NCI-H2081 treated with DMSO at 0.1 percent for 48 hours (cell line): ENCODE measurements at places on chromosomes 2 and 18.

- no peak for DNase-seq
Observed at GRCh38 chr2:15170070-15170775, 390.9 kb downstream of the NBAS start.

- no peak for DNase-seq
Observed at GRCh38 chr2:210230984-210231383, 5.7 kb upstream of the ACADL start.

DNA sequence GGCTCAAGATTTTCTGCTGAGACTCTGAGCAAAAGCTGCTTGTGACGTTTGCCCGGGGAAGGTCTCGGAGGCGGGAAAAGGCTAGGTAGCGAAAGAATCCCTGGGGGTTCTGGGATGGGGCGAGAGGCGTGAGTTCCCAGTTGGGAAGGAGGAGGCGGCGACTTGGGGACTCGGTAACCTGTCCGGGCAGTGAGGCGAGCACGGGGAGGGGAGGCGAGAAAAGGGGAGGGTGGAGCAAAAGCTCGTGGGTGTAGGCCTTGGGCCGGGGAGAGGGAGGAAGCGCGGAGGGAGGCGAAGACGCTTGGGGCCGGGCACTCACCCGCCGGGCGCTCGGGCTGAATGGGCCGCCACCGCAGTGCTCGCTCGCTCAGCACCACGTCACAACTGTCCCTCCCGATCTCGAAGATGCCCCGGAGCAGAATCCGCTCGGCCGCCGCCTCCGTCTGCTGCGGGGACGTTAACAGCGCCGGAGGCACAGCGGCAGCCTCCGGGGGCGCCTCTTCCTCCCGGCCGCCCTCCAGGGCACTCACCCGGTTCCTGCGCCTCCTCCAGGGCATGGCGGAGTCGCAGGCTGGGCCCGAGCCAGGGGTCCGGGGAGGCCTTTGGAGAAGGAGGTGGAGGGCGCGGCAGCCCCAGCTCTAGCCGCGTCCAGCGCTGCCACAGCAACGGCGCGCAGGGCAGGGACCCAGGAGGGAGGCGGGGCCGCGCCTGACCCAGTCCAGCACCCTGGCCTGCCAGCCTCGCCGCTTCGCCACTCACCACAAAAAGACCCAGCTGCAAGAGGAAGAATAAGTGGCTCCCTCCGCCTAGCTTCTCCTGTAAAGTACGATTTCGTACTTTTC is at the start of gene CERKL:
Gene CERKL, minus strand, starts transcription at position 656 of the 842 bp plus-strand sequence. Its CDS starts 99 bp downstream, at position 557.
- no peak for DNase-seq

GRCh38 chr2:147108548-147108947 is 736.3 kb upstream of the ACVR2A start:
- no peak for DNase-seq

GRCh38 chr2:144458541-144458940 is 61.4 kb downstream of the ZEB2 start:
- DNase-seq = no peak

- no peak for DNase-seq
Observed at GRCh38 chr2:182229297-182229696, 197.5 kb downstream of the PDE1A start.

GRCh38 chr2:105329197-105329554 is 359 bp downstream of the TGFBRAP1 start:
- no peak for DNase-seq

DNA sequence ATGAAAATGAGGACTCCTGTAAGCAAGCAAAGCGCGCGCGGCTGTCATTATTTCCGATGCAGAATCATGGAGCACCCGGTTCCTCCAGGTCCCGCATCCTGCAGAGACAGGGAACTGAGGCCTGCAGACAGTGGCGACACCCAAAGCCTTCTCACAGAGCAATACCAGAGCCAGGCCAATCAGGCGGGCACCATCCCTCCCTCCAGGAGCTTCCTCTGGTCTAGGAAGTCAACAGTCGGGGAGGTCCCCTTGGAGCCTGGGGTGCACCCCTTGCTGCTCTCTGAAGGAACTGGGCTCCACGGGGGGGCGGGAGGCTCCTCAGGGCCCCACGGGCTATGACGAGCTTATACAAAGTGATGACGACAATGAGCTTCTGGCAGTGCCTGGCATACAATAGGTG is 60.3 kb upstream of the HPCAL1 start:
- no peak for DNase-seq

DNA sequence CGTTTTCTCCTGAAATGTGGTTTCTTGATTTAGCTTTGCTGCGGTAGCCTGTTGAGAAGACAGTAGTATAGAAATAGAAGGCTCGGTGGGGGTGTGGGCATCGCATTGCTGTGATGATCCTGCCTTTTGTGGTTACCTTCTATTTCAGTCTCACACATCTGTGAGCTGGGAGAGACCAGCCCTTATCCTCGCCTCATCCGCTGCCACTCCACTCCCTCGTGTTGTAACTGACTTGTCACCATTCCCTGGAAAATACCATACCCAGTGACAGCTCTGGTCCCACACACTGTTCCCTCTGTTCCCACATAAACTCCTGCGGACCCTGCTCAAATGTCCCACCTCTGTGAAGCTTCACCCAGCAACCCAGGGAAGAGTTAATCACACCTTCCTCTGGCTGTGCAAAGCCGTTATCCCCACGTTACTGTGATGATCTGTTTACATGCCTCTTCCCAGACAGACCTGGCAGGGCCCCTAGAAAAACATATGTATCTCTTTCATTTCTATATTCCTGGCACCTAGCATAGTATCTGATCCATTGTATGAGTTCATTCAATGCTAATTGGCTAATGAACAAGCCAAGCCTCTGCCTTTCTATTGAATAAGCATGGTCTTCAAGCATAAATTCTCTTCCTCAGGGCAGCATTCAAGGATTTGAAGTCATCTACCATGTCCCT is 114.6 kb downstream of the MAPK4 start:
- DNase-seq = no peak

GRCh38 chr2:96092951-96093350 is 23.4 kb downstream of the ADRA2B start:
- DNase-seq = no peak

DNA sequence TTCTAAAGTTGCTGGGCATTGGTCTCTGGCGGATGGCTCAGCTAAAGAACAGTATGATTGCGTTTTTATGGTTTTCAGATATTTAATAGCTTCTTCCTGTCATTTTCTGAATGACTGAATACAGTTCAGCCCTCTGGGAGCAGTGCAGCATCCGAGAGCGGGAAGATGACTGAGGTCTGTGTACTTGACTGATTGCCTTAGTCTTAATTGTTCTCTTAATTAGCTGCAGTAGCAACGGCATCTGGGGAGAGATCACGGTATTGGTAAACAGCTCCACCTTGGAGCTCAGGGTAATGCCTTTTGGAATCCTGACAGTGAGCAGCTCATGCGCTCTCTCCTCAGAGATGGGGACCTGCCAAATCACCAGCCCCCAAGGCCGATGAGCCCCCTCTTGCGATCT is 481.4 kb upstream of the SPRED2 start:
- DNase-seq = no peak

DNA sequence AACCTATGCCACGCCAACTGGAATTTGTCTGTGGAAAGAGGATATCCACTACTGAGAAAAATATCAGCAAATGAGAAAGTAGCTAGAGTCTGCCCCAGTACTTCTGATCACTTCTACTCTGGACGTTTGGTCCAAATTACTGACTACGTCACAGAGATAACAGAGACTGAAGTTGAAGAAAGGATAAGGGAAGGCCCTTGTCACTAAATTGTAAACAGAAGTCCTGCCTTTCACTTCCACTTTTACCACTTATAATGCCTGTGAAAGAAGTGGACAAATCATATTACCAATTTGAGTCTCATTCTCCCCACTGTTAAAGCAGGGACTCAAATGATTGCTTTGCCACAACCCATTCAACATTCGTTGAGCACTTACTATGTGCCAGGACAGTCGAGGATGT is 173.9 kb upstream of the ERBB4 start:
- no peak for DNase-seq

GRCh38 chr18:54755456-54755855 is 72.8 kb upstream of the RAB27B start:
- no peak for DNase-seq

DNA sequence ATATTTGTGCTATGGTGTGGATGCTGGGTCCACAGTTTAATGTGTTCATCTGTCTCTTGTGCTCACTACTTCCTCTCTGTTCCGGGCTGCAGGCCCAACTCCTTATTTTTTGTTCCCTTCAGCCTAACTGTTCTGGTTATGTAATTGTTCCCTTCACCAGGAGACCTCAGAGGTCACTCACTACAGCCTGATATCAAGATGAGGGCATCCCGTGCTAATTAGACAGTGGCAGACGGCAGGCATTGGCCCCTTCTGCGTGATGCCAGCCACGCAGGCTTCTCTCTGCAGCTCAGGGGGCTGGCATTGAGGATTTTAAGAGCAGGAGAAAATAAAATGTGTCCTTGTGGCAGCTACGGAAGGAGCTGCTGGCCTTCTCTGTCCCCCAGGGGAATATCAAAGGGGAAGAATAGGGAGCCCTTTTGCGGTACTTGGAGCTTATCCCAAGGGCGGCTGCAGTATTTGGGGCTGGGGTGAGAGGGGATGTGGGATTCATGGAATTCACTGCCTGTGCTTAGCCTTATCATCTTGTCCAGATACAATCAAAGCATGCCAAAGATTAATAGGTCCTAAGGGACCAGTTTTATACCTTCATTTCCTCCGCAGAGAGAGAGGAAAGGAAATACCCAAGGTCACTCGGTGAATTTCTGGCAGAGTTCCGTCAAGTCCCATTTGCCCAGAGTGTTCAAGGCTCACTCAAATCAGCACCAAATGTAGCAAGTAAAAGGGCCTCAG is 53.3 kb upstream of the TRIB2 start:
- DNase-seq = no peak

DNA sequence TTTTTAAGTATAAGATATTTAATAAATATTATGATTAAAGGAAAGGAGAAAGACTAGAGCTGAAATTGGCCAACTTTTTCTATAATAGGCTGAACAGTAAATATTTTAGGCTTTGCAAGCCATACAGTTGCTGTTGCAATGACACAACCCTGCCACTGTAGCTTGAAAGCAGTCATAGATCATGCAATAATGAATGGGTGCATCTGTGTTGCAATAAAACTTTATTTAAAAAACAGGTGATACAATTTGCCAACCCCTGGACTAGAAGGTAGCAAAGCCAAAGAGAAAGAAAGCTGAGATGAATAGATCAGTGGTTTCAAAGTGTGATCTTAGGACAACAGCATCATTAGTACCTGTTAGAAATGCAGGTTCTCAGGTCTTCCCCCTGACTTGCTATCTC is 219.1 kb downstream of the SETBP1 start:
- no peak for DNase-seq

GRCh38 chr2:191656391-191656790 is 21.5 kb upstream of the NABP1 start:
- DNase-seq = no peak

- peak; percentile 12 for DNase-seq
Observed at GRCh38 chr18:6521803-6522418, 107.2 kb upstream of the L3MBTL4 start.

GRCh38 chr2:111101592-111101991 is 19.1 kb upstream of the BCL2L11 start:
- no peak for DNase-seq

GRCh38 chr18:35941299-35941698 is 31.2 kb upstream of the RMP24 start:
- DNase-seq = no peak

DNA sequence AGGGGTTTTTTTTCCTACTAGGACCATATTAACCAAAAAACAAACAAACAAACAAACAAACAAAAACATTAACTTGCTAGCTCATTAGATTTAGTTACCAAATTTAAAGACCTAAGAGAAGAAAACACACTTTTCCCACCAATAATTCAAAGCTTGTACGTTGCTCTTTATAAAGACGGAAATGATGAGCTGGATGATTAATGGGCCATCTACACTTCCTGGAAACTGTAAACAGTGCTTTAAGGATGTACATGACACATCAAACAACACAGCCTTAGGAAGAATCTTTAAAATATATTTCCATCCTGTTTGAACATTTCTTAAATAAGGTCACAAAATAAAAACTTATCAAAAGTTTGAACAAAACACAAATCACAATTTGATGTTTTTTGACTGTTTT is 982 bp downstream of the BMP10 start:
- DNase-seq = no peak

GRCh38 chr2:222715742-222716141 is 44.3 kb downstream of the MOGAT1 start:
- no peak for DNase-seq

GRCh38 chr2:216399621-216400020 is 12.7 kb upstream of the SMARCAL1 start:
- DNase-seq = no peak

DNA sequence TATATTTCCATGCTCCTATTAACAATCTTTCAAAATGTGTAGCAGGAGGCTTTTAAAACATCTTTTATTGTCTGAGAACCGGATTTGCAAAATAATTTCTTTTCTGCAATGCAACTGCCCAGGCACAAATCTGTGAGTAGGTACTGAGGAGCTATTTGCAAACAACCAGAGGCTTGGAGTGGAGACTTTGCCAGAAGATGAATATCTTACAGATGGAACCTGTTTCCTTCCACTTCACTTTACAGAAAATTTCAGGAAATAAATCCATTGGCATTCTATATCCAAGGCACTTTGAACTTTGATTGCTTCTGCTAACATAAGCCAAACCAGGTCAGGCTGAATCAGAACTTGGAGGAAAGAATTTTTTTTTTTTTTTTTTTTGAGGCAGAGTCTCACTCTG is 237.4 kb upstream of the REV1 start:
- no peak for DNase-seq

- DNase-seq = no peak
Observed at GRCh38 chr2:23530909-23531276, 145.9 kb downstream of the KLHL29 start.

DNA sequence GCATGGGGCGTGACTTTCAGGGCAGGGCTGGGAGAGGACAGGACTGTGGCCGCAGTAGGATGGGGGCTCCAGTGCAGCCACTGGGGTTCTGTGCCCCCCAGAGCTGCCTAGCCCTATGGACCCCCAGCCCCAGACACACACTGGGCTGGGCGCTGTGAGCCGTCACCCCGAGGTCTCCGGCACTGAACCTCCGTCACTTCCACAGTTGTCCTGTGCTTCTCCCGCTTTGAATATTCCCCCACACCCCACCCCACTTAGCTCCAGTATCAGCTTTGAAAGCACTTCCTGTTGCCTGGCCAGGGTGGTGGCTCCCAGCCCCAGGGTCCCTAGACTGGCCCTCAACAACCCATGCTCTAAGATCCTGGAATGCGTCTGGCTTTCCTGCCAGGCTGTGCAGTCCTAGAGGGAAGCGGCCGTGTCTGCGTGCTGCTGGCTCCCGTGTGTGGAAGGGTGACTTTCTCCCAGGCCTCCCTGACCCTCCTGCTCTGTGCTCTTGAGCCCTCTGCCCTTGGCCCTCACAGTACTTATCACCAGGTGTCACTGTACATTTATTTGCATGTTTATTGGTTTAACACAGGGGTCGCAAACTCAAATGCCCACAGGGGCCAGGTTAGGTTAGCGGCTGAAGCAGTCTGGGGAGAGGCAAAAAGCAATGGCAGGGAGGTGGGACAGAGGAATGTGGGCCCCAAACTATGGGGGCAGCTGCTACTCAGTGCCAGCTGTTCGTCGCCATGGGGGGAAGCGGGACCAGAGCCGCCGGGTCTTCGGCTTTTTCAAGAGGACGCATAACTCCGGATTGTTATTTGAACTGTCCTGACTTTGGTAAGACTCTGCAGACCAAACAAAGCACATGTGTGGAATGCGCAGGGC is 9.9 kb downstream of the OBSL1 start:
- DNase-seq = no peak

GRCh38 chr2:208306291-208306690 is 40.2 kb downstream of the PIKFYVE start:
- no peak for DNase-seq
